ENCODE measurements at places on chromosomes 4 and X.

- ATAC-seq: no peak
Observed at GRCh38 chr4:105344141-105344540, 129.7 kb downstream of the PPA2 start.

GRCh38 chr4:59608466-59608865 lies 1591.7 kb upstream of the ADGRL3 start:
- ATAC-seq: no peak

- ATAC-seq: no peak
Observed at GRCh38 chrX:39176105-39176504, 374.8 kb downstream of the MID1IP1 start.

- no peak for ATAC-seq
Observed at GRCh38 chr4:39304651-39305050, 61.5 kb downstream of the RFC1 start.

DNA sequence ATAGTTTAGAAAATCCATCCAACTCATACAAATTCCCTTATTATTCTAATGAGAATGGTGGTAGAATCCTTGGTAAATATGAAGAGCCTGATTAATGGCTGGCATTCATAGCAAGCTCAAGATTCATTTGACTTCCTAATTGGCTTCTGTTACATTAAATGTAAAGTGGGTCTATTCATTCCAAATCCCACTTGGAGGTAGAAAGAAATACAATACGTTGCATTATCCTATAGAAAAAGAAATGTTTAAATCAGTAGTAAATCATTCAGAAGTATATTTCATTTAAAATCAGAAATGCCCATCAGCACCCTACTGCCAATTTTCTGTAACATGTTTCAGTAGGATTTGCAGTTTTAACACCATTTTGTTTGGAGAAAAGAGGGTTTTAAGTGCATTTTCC lies 6.7 kb downstream of the ADGRG4 start:
- no peak for ATAC-seq

DNA sequence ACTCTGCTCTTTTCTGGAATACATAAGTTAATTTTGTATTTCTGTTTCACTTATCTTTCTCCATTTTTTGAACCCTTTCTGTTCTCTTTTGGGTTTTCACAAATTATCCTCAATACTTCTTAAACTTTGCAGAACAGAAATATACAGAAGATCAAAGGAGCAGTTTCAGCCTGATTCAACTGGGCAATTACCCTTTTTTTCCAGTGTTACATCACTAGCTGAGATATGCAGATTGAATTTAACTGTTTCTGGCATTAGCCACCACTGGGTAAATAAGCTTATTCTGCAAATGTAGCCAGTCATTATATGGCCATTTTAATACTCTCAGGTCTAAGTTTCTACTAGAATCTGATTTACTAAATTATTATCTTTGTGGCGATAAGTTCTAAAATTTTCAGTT lies 66.9 kb upstream of the GRID2 start:
- no peak for ATAC-seq

- ATAC-seq: no peak
Observed at GRCh38 chrX:39757971-39758370, 339.8 kb downstream of the BCOR start.

DNA sequence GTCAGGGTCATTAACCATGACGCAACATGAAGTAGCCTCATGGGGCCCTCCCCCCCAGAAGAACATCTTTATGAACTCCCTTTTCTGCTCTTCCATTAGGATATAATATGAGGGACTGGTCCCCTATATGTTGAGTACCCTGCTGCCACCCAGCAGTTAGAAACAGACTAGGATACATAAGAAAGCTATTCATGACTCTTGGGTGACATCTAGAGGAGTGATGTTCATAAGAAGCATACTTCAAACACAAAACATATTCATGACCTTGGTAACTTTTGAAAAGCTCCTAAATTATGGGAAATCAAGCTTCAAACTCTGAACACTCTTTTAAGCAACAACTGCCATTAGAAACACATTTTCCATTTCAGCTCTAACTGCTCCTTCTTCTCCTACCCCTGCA lies 155.2 kb upstream of the SPIN4 start:
- ATAC-seq: peak; percentile 58

- ATAC-seq: no peak
Observed at GRCh38 chr4:136032391-136032790, 1499.9 kb downstream of the PCDH18 start.

DNA sequence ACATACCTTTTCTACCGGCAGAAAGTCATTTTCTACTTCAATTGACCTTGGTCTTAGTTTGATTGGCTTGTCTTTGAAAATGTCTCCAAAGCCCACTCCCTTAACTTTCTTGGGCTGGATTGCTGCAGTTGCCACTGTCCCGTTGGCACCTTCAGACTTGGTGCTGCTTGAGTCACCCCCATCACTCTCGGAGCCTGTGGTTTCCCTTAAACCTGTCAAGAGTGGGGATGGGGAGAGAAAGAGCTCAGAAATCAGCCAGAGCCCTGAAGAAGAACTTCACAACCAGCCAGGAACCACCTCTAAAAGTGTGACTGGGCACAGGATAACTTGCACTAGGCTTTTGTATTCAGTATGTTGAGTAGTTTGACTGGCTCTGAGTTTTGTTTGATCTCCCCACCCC lies 168.5 kb upstream of the MAP3K15 start:
- no peak for ATAC-seq

DNA sequence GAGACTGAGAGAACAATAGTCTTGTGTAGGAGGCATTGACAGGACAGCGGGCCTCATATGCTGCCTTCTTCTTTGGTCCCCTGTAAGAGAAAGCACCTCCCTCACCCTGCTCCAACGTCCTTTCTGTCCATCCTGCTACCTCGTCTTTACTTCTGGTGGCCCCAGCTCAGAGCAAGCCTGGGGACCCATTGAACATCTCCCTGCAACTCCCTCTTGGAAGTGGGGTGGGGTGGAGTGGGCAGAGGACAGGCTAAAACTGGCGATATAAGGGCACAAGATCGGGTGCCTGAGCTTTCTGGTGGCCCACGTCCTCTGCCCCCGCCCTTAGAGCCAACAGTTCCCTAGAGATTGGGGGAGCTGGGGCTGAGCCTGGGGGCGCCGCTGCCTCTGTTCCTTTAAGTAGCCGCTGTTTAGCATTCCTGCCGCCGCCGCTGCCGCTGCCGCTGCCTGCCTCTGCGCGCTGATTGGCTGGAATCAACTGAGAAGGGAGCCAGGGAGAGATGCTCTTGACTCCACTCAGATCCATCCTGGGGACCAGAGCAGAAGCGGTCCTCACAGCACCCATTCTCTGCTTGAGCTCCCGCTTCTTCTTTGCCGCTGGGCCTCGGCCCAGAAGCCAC lies at the start of gene DLG3:
TSS of gene DLG3 (plus strand) at position 510 of the 620 bp plus-strand sequence. CDS start 367 bp downstream, outside the sequence.
- peak; percentile 89 for ATAC-seq

DNA sequence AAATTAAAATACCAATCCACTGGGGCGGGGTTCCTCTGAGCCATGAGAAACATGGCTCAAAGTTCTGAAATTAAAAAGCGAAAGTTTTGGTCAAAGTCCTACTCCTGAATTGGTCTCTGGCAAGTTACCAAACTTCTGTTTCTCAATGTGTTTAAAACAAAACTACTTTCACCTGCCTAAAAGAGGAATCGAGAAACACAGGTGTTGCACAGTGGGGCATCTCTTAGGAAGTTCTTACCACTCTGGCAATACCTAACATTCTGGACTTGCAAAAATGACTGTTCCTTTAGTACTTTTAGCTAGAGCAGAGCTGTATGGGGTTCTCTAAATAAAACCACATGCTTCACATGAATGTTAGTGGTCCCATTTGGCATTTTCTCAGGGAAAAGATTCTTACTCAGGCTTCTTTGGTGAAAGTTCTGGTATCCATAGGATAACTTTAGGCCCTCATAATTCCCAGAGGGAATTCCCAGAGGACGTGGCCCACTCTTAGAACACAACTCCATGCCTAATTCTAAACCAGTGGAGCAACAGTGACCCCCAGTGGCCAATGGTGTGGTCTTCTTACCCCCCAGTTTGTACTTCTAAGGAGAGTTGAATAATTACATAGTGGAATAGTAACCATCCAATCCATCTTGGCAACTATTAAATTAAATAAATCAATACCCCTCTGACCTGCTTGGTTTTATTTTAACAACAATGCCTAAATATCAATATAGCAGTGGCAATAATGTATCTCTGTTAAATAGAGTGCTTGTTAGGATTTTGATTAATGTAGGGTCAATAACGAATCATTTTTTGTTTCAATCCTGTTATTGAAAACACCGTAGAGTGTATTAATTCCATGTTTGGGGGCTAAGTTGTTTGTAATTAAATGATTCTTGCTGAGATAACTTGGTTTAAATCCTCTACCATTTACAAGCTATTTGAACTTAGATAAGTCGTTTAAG lies 21.9 kb downstream of the BMP3 start:
- peak; percentile 95 for ATAC-seq

GRCh38 chrX:53086464-53086863 lies 4.3 kb downstream of the TSPYL2 start:
- ATAC-seq: no peak

DNA sequence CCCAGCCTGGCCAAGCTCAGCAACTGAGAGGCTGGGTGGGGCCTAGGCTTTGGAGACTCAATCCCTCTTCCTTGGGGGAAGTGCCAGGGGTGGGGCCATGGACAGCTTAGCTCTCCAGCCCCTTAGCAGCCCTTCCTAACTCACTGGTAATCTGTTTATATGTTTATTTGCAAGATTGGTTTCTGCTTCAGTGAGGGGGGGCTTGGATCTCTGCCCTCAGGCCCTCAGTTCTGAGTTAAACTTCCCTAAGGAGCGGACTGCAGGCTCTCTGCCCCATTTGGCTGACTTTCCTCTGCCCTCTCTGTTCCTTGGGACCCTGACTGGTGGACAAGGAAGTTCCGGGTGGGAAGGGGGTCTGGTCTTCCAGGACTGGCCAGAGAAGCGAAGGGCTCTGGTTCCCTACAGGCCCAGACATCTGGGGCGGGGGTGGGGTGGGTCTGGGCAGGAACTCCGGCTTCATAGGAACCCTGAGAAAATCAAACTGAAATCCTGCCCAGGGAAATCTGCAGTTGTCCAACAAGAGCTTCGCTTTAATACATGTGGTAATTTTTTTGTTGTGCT lies 51.4 kb downstream of the NALF2 start:
- no peak for ATAC-seq

DNA sequence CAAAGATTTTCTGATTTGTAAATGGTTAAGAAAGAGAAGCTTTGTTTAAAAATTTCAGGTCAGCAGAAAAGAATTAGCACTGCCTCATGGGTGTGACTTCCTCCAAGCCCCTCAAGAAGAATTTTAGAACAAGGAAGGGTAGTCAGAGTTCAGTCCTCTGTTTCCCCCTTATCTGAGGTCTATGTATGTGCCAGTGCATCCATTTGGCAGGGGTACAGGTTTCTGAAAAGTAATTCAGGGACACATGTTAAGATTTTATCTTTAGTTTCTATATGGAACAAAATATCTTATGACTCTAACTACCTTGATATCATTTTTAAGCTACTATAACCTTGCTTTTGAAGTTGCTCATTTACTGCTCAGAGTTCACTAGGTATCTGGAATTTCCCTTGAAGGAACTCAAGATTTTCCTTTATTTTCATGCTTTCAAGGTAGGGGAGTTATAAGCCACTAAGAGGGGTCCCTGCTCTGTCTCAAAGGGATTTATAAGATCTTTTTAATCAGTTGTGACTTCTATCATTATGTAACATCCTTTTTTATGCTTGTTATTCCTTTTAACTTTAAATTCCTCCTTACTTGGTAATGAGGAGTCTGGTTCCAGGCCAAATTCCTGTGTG lies 24.4 kb upstream of the PLK4 start:
- no peak for ATAC-seq

- no peak for ATAC-seq
Observed at GRCh38 chrX:22021751-22022324, 10.3 kb upstream of the PHEX start.

DNA sequence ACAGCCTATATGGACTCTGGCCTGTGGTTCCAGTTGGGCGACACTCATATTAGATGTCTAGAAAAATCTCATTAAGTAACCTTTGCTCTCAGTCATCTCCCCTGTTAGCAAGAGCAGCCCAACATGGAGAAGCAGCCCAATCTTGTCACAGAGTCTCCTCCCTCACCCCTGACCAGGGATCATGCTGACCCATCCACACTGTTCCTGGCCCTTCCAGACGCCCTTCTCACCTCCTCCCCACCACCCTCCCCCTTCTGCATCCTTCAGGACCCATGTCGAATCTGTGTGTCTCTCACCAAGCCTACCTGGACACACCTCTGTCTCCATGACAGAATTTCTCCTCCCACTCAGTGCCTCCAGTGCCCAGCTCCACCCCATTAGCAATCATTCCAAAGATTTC lies 190.1 kb downstream of the STIM2 start:
- ATAC-seq: no peak

DNA sequence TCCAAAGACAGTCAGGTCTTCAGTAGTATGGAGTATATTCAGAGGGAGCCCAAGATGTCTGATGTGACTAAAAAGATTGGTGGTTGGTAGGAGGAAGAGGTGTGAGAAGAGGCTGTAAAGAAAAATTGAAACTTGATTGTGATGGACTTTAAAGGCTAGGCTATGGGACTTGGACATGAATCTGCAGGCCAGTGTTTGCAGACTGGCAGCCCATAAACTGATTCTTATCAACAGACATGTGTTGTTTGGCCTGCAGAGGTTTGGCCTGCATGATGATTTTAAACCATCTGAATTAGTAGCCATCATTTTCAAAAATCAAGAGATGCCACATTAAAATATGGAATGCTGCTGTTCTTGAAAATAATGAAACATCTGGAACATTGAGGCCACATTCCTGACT lies 5.4 kb upstream of the AR start:
- ATAC-seq: no peak

GRCh38 chr4:173405840-173406606 lies 7.1 kb upstream of the SCRG1 start:
- ATAC-seq: no peak

Data from motor neuron (in vitro differentiated cells).